NCI-H524 (cell line): ENCODE measurements at places on chromosomes 5 and 9.

DNA sequence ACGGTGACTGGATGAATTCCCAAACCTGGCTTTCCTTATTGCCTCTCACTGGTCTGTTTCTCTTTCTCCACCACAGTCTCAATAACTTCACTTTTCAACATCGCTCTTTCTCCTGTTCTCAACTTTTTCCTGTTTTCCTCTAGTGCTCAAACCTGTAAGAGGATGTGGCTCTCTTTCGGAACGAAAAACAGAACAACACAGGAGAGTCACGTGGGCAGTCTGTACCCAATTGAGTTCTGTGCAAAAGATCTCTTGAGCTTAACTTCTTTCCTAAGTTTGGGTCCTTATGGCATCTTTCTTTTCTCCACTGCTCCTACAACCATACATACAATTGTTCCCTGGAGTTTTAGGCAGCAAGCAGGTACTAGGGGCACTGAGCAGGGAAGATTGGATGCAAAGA lies 8.9 kb downstream of the HAVCR1 start:
- no peak for DNase-seq

DNA sequence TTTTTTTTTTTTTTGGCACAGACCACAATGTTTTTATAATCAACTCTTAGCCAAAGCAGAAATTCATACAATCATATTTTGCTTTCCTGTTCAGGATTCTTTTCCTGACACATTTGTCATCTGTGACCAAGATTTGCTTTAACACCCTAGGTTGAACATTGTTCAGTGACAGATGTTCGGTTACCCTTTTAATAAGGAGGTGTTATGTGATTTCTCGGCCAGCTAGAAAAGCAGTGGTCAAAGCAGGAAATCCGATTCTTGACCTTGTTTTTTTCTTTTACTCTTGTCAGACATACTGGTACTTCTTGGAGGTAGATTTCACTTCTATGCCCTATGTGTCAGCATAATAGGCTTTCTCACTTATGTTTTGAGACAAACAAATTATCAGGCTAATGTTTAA lies 335.3 kb upstream of the ACTBL2 start:
- DNase-seq = no peak

DNA sequence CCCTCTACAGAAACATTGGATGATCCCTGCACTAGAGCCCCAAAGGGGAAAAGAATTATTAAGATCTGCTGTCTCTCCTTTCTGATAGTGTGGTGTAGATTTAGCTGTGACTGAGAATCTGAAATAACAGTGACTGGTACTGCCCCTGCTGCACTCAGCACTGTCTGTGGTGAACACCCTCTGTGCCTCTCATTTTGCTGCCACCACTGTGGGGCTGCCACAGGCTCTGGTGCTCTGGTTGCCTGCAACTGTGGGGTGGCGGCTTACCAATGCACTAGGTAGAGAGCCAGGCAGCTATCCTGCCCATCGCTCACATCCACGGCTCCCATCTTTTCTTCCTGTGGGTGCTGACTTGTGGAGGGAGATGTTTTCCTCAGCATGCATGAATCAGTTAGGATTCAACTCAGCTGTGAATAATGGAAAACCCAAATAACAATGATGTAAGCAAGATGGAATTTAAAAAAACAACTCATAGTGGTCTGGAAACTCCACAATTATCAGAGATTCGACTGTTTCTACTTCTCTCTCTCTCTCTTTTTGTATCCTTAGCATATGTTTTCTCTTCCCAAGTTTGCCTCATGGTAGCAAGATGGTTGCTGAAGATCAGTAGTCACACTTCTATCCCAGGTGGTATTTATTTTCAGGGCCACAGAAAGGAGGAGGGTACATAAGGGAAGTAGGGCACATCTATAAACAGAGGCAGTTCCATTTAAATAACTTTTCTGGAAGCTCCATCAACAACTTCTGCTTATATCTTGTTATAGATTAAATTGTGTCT lies 99.8 kb upstream of the DAP start:
- no peak for DNase-seq

GRCh38 chr5:14175381-14175780 lies 32.2 kb downstream of the TRIO start:
- no peak for DNase-seq

GRCh38 chr9:134162212-134162775 lies 2.1 kb downstream of the RNU6ATAC start:
- no peak for DNase-seq

GRCh38 chr9:2012347-2012746 lies 2.8 kb upstream of the SMARCA2 start:
- no peak for DNase-seq

DNA sequence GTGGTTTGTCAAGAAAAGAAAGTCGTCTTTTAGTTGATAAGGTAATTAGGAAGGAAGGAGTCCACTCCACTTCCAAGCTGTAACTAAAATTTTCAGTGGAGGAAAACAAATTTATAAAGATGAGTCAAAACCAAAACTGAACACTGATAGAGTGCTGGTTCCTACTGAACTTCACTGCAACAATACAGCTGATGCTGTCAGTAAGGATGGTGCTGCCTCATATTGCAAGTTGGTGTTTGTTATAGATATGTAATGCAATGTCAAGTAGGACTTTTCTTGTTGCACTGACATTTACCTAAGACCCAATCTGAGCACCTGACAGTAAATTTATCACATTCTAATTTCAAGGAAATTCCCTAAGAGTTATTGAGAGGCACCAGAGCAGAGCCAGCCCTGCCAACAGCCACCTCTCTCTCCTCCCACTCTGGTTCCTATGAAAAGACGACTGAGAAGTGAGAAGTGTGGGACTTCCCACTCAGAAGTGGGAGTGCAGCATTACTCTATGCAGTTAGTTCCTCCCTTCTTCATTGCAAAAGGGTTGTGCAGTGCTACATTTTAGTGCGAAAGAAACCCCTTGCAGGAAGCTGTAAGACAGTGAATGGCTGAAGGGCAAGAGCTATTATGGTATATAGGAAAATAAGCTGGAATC lies 350.8 kb downstream of the NFIB start:
- DNase-seq = no peak

DNA sequence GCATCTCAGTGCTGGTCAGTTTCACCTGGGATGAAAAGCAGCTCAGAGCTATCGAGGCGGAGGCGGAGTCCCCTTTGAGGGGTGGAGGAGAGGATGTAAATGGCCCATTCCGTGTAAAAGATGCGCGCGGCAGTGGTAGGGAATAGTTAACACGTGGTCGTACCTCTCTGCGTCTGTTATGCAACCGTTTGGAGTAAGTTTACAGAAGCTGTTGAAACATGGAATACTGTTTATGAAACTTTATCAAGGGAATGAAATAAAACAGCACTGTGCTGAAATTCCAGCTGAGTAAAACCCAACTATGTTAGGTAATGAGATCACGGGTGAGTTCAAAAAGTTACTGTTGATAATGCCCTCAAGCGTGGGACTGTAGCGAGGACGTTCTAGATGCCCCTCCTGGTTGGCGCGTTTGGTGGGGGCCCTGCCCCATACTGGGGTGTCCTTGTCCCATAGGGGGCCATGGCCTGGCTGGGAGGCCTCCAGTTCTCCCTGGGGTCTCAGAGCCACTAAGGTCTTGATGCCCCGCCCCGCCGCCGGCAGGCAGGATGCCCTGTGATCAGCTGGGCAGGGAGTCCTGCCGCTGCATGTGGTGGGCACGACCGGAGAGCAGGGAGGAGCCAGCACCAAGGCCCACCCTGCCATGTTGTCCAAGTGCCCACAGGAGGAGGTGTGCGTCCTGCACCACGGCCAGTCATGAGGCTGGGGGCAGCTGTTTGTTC lies 90.9 kb downstream of the COL5A1 start:
- DNase-seq = no peak

DNA sequence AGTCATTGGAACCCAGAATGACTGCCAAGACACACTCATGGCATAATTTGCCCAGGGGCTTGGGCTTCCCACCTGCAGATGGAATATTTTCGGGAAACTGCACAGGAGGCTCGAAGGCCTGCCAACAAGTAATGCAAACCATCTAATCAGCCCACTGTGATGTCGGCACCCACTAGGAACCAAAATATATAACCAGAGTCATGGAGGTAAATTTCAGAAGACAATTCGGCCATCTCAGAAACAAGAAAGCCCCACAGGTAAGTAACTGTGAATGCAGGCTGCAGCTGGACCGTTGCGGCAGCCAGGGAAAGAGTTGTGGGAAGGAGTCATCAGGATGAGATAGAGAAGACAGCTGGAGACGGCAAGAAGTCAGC lies 264.4 kb downstream of the SYK start:
- no peak for DNase-seq

DNA sequence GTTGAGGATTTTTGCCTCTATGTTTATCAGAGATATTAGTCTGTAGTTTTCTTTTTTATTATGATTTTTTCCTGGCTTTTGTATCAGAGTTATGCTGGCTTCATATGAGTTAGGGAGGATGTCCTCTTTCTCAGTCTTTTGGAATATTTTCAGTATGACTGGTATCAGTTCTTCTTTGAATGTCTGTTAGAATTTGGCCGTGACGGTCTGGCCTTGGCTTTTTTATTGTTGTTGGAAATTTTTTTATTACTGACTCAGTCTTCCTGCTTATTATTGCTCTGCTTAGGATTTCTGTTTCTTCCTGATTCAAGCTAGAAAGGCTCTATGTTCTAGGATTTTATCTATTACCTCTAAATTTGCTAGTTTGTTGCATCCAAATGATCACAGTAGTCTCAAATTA lies 421.9 kb downstream of the CDH10 start:
- DNase-seq = no peak

- no peak for DNase-seq
Observed at GRCh38 chr5:1789834-1790471, 9.7 kb downstream of the MRPL36 start.

DNA sequence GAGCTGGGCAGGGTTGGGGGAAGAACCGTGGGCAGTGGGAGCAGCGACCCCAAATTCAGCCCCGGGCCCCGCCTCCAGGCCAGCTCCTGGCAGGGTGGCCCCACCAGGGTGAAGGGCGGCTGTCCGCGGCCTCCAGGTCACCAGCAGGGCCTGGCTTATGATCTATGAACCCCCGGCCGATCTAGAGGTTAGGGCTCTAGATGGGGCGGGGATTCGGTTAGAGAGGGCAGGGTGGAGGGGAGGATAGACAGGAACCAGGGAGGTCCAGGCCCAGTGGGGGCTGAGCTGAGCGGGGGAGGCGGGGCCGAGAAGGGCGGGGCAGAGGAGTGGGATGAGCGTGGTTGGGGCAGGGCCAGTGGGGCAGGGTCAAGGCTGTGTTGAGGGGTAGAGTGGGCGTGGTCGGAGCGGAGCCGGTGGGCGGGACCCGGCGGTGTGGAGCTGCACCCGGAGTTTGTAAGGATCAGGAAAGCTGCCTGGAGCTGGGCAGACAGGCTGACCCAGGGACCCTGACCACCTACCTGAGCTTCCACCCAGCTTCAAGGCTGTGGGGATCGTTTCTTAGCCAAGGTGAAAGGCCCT lies 29.3 kb upstream of the OBP2B start:
- no peak for DNase-seq

GRCh38 chr5:59025734-59026133 lies 442.9 kb downstream of the RAB3C start:
- no peak for DNase-seq
